D721Med (cell line): ENCODE measurements at places on chromosomes 2 and 18.
A peak's percentile ranks its signal among the peaks of the same experiment; 100 is the strongest.

DNA sequence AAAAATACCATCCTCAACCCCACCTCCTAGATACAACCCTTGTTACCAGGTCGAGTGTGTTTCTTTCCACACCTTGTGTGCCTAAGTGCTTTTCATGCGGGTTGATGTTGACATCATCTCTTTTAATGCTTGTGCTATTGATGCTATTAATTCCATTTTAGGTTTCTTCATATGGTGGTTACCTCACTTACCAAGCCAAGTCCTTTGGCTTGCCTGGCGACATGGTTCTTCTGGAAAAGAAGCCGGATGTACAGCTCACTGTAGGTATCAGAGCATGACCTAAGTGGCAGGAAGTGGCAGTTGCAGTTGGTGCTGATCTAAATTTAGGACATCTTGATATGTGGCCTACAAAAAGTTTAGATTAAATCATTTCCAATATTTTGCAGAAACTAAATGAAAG is 149.9 kb upstream of the TTC39C start:
- DNase-seq, result no peak

- no peak for DNase-seq
These were observed 276.7 kb downstream of the ZNF385B start for GRCh38 chr2:179584760-179585159.

DNA sequence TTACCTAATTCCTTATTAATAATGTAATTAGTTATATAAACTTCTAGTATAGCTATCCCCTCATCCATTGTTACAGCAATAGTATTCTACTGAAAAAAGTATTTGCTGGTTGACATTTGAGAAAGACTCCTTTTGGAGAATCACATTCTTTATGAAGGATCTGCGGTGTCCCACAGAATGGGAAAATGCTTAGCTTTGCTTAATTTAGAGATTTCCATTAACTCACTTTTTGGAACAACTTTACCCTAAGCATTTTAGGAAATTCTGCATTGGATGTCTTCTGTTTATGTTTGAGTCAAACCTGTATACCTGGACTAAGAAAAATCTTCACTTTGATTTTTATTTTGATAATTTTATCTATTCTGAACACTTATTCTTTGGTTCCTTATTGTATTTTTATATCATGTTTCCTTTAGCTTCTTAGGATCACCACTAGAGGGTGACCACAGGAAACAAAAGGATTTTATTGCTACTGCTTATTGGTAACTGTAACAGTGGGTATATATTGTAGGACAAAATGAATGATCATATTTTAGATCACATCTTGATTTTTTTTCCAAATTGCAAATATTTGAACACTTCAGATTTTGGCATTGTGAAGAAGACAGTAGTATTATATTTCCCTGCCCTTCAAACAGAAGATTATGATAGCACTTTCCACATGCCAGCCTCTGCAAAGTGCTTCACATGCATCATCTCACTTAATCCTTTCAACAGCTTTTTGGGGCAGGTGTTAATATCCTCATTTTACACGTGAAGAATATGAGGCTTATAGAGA is 79.6 kb downstream of the MIB1 start:
- peak; percentile 27 for DNase-seq

DNA sequence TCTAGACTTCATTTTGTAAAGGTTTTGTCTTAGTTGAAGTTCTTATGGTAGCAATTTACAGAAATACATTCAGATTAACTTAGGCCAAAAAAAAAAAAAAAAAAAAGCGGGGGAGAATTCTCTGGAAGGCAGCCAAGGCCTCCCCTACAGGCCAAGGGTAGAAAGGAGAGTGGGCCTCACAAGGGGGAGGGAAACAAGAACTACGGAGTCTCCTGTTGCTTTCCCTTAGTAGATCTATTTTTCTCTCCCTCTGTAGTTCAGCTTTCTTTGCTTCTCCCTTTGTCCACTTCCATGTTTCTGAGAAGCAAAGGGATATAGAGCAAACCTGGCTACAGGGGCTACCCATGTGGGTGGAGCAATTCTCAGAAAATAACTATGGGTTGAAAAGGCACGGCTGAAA is 2.4 kb upstream of the STK11IP start:
- no peak for DNase-seq

- DNase-seq, result no peak
These were observed 21.2 kb upstream of the ATOH8 start for GRCh38 chr2:85732467-85733120.

- DNase-seq, result no peak
These were observed 148.7 kb upstream of the VRK2 start for GRCh38 chr2:57897920-57898319.

- DNase-seq, result no peak
These were observed 151.7 kb downstream of the TRABD2A start for GRCh38 chr2:84729224-84729623.

- no peak for DNase-seq
These were observed 44.2 kb downstream of the VSNL1 start for GRCh38 chr2:17584689-17585088.

DNA sequence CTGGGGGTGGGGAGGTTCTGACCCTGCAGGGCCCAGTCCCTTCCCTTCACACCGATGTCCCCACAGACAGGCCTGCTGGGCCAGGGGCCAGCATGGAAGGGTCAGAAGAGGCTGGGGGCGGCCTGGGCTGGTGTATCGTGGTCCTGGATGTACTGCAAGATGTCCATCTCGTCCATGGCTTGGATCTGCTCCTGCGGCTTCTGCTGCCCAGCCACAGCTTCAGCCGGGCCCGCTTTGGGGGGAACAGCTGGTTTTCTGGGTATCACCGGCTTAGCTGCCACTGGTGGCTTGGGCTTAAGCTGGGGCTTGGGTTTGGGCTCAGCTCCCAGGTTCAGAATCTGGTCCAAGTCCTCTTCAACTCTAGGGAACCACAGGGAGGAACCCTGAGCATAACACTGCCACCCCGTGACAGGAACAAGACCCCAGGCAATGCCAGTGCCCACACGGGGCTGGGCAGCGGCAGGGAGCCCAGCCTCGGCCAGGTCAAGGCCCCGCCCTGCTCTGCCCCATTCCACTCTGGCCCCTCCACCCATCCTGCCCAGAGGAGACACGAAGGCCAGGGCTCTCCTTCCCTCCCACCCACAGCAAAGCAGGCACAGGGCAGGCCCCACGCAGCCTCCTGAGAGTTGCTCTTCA is 31.9 kb downstream of the HS1BP3 start:
- no peak for DNase-seq

DNA sequence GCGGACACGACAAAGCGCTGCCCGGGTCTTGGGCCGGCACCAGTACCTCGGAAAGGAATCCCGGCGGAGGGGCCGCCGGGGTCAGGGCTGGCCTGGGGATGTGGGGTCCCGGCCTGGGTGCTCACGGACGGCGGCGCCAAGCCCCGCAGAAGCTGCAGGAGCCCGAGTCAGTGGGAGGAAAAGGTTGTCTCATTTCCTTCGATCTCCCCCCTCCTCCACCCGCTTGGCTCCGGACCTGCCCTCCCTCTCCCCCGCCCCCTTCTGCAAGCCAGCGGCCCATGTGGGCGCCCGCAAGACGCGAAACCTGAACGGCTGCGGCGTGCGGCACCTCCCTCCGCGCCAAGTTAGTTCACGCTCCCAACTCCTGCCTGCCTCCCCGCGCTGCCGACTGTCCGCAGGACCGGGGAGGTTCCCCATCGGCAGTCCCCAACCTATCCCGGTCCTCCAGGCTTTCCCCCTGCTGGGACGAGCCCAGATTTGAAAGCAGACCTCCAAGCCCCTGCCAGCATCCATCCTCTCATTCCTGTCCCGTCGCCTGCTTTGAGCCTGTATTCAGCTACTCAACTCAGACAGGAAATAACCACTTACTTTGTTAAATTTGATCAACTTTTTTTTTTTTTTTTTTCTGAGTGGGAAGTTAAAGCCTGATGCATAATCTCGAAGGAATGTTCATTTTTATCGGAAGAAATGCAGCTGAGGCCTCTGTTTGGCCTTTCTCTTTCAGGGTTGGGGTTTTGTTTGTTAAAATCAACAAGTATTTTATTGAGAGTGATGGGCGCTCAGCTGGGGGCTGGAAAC is at the start of gene EVA1A:
Gene EVA1A (minus strand): TSS at position 172 of the 798 bp plus-strand sequence. CDS start 42,799 bp downstream, outside the sequence.
- no peak for DNase-seq

GRCh38 chr2:110858993-110859701 is 126.8 kb downstream of the ACOXL start:
- DNase-seq, result no peak

- no peak for DNase-seq
These were observed 24.6 kb downstream of the TEX44 start for GRCh38 chr2:231617059-231617926.
